ENCODE measurements at places on chromosomes 7 and 10.

DNA sequence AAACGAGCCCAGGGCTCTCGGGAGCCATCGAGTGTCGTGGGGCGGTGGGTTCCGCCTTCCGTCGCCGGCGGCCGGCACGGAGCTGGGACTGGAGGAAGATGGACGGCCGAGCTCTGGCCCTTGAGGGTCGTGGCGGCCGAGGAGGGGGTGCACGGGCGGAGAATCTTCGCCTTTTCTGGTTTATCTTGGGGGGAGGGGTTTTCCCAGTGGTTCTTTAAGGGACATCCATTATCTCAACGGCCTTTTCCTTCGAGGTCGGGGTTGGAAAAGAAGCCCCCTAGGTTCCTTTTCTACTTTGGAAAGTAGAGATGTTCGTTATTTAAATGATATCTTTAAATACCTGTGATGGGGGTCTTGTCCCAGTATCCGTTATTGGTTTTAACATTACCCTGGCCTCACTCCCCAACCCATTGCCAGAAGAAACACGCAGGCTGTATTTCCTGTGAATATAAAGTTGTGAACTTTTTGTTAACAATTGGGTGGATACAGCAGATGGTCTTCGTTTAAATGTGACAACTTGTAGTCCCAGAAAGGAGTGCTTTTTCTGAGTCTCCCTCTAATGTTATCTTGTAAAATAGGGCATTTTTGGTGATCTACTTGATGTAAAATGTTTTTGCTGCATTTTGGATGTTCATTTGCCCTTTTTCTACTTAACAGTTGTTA lies 765 bp downstream of the CCAR1 start:
- peak; percentile 9 for DNase-seq

- DNase-seq = no peak
Observed at GRCh38 chr10:113872139-113873030, 17.9 kb downstream of the NHLRC2 start.

DNA sequence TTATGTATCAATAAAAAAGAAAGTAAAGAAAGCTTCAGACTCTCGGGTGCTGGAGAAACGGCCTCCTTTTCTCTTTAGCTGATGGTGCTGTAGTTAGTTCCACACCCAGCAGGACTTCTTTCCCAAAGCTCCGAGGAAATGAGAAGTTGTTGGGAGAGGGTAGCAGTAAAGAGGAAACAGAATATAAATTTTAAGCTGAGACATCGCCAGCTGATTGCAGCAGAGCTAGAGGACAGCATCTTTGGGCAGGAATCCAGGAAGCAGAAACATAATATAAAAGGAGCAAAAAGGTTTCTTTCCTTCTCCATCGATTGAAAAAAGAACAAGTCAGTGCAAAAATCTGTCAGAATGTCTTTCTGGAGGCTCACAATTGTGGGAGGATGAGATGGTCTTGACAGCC lies 616.9 kb upstream of the FOXK1 start:
- no peak for DNase-seq

DNA sequence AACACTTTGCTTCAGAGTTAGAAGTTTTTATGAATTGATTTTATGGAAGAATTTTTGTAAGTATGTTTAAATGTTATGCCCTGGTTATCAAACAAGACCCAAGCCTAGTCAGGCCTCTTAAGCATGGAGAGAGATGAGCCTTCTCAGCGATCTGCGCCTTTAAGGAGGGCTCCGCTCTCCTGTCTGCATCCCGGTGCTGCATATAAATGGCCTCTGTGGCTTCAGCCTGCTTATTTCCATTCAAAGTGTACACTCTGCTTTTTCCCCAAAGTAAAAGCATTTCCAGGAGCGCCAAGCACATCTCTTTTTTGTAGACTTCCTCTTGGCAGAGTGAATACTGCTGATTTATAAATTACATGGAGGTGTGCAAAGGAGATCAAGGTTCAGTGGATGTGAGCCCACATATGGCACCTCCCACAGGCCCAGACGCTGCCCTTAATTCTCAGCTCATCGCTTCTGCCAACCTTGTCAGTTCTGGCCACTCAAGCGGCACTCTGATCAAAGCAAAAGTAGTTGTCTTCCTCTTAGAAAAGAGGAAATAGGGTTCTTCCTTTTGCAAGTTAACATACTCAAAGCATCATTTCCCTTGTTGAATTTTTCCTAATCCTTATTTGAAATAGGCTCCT lies 70.0 kb upstream of the SFMBT2 start:
- no peak for DNase-seq
